ENCODE measurements at places on chromosomes 2 and 18.

DNA sequence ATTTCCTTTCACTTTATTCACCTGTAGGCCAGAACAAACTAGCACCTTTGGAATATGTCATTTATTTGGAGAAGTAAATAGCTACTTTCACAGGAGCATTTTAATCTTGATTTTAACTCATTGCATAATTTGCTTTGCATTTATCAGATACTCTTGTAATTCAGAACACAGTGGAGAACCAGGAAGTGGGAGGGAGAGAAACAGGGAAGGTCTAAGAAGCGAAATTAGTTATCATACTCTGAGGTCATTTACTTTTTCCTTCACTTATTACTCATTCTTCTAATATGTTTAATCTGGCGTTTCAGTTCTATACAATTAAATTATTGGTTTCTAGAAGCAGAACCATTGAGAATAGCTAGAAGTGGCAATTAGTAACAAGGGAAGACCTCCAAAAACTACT, 20.7 kb downstream of the RBM44 start:
- DNase-seq: no peak

DNA sequence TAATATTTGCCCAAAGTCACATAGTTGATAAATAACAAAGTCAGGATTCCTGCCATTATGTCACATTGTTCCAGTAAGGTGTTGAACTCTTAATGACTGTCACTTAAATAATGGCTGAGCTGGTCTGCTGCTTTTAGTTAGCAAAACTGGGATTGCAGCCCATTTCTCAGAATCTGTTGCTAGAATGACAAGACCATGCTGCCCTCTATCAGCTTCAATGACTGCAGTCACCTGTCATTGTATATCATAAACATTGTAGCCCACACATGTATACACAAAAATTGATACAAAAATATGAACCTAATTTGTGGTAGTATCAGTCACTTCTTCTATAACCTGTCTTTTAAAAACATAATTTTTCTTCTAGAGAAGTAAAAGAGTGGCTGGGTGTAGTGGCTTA, 121.1 kb downstream of the FAM161A start:
- no peak for DNase-seq

GRCh38 chr2:8134985-8135682, 546.7 kb upstream of the ID2 start:
- no peak for DNase-seq

GRCh38 chr18:24246143-24246542, 107.3 kb downstream of the CABYR start:
- no peak for DNase-seq

GRCh38 chr2:67259556-67260342, 137.4 kb upstream of the ETAA1 start:
- no peak for DNase-seq

GRCh38 chr2:39942950-39943349, 163.9 kb upstream of the THUMPD2 start:
- no peak for DNase-seq

DNA sequence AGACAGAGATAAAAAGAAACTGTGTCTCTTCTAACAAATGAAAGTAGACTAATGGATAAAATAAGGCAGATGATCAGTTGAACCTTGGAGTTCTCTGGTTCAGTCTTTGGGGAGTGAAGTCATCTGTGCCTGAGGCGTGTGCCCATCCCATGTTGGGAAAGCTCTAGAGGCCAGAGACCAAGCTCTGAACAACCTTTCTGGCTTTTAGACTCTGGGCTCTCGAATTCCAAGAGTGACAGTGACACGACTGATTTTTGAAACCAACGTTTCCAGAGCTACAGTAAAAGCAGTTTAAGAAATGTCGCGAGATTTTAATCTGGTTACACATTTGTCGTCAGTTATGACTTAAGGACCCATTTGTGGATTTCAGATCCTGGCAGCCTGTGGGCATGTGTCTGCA, 83.7 kb upstream of the APCDD1 start:
- no peak for DNase-seq

DNA sequence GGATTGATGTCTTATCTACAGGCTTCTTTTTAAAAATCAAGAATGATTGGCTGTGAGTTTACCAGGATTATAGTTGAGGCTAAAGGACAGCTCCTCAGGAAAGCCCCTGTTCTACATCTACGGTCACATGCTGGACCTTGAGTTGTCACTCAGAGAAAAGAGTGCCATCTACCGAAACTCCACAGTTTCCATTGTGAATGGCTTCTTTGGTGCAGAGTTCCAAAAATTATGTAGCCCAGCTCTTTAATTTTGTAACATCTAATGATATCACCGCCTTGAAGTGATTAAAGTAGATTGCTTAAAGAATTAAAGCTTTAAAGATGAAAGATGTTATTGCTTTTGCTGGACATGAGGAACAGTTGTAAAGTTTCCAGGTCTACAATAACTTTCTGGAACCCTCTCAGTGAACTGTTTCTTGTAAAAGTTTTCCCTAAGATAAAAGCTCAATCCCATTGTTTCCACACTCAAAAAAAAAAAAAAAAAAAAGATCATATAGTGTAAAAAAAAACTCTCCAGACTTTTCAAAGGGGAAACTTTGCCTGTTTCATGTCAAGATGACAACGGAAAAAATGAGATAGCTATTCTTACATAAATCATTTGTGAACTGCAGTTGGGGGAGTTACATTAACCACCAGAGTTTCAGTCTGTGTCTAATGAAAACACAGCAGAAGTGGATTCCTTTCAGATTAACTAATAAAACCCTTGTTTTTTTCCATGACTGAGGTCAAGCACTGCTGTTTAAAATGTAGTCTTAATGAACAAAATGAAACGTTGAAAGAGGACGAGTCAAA, 4.3 kb downstream of the COL3A1 start:
- no peak for DNase-seq

- no peak for DNase-seq
These were observed 4.9 kb upstream of the MAT2A start for GRCh38 chr2:85534099-85534498.

DNA sequence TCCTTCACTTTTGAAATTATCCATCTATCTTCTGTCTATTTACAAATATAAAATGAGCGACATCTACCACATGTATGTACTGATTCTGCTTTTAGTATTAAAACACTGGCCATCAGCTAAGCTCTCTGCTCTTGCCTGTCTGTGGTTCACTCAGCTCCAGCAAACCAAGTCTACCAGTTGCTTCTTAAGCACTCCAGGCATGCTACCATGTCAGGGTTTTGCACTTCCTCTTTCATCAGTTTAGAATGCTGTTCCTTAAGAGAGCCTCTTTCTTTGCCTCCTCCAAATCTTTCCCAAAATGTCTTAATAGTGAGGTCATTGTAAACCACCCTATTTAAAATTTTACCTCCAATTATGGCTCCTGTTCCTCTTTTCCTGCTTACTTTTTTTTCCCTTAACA, 59.5 kb downstream of the SCN3A start:
- no peak for DNase-seq

GRCh38 chr2:224986477-224986876, 55.8 kb downstream of the DOCK10 start:
- no peak for DNase-seq

DNA sequence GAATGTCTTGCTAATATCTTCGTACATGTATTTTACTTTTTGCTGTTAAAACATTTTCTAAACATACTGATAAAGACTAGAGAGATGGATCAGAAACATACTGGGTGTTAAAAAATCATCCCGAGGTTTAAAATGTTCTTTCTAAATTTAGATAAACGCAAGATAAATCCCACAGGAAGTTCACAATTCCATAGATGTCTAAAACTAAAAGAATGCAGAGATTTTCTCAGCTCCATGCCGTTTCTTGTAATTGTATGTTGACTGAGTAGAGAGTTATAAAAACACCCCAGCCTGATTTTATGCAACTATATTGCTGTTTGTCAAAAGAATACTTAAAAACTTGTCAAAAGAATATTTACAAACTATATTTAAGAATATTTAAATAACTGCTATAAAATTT, 455.7 kb downstream of the ARHGAP15 start:
- DNase-seq: no peak
